Mucosa of descending colon (tissue), 3 donors: ENCODE measurements at places on chromosomes 2 and 18. TPM values are rescaled to one million over a fixed set of nuclear protein-coding genes. Genes with fewer than 3 reads are reported as not detected.

DNA sequence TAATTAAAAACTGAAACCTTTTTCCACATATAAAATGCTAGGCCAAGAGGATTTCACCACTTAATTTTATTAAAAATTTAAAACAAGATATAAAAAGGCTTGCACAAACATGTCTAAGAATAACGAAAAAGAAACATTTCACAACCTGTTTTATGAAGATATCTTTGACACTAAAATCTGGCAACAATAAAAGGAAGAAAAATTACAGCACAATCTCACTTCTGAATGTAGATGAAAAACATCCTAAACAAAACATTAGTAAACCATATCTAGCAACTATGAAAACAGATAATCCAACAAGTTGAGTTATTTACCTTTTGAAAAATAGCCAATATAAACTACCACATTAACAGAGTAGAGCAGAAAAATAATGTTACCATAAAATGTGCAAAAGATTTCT is 185.4 kb upstream of the MMADHC start:
- DNase-seq: no peak

GRCh38 chr18:3221496-3221895 is 1.7 kb upstream of the MYOM1 start:
- DNase-seq: no peak

DNA sequence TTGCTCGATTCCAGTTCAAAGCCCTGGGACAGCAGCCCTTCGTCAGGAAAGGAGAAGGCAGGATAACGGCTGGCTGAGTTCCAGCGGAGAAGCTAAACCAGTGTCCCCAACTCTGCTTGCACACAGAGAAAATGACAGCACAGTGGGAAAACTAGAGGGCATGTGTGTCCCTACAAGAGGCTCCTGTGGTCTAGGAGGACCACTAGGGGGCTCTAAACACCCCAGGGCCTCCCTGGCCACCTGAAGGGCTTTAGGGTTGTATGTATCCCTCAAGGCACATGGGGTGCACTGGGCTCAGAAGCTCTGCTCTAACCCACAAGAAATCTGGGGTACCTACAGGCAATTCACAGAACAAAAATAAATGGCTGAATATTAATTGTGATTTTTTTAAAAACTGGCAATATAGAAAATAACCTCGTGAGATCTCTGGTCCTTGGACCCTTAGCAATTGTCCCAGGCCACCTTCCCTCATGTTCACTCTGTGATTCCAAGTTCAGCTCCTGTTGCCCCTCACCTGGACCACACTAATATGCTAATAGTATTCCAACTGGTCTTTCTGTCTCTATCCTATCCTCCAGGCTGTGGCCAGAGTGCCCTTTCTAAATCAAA is 17.5 kb downstream of the STAT1 start:
- no peak for DNase-seq

The AOX1 gene
- 1.9 TPM for total RNA-seq

The CD207 gene
- total RNA-seq: 0.19 TPM

The INHBB gene
- total RNA-seq: 0.29 TPM
